Inflammatory macrophage treated with lipopolysaccharide for 1 hour (primary cell): ENCODE measurements at places on chromosomes 3 and 15.

DNA sequence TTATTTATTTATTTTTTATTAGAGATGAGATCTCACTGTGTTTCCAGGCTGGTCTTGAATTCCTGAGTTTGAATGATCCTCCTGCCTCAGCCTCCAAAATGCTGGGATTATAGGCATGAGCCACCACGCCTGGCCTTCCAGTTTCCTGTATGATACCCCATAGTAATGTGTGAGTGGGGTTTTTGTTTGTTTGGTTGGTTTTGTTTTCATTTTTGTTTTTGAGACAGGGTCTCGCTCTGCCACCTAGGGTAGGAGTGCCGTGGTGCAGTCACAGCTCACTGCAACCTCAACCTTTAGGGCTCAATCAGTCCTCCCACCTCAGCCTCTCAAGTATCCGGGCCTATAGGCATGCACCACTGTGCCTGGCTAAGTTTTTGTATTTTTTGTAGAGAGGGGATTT is 30.9 kb downstream of the GOLM2 start:
- DNase-seq, result no peak

- no peak for DNase-seq
These were observed 97.3 kb downstream of the EPHB1 start for GRCh38 chr3:134892326-134892725.

- DNase-seq, result no peak
These were observed 43.9 kb upstream of the SEC13 start for GRCh38 chr3:10364806-10365205.

- DNase-seq, result no peak
These were observed 55.2 kb downstream of the SFMBT1 start for GRCh38 chr3:52990637-52991036.

DNA sequence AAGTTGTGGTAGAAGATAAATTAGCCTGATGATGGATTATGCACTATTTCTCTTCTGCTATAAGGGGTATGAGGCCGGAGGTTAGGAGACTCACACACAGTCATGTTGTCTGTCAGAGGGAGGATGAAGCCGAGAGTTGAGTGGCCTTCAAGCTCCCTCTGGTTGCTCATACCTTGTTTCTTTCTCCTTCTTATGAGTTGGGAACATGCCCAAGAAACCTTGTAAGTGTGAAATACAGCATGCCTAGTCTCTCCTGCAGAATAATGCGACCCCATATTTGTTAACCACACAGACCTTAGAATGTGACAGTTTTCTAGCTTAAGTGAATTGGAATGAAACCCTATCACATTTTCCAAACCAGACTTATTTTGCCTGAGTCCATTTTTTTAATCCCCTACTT is 366.7 kb downstream of the PTPRG start:
- DNase-seq, result no peak
